ENCODE measurements at places on chromosomes 6 and 20.

DNA sequence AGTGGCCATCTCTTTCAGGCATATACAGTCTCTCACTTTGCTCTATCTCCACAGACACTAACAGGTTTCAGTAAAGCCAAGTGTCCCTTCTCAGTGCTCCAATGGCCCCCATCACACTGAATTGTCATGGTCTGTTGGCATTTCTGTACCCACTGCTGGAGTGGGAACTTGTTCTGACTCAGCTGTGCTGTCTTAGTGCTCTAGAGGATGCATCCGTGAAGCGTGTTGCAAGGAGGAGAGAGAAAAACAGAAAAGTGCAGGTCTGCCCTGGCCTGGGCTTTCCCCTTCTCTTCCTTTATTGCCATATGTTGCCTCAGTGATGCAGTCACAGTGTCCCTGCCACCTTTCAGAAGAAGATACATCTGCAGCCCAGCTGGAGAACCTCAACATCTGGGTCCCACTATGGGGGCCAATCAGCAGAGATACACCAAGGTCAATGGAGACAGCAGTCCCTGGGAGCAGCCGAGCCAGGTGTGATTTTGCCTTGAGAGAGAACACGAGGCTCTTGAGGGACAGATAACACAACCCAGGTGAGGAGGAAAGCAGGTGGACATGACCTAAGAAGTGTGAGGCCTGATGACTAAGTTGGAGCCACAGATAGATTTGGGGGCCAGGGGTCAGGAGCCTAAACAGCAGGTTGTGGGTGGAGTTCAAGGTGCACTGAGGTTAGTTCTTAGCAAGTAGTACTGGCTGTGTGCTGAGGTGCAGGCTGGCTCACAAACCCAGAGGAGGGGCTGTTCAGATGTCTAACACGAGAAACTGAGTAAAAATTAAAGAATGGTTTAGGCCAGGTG lies 5.6 kb upstream of the PLCG1 start:
- peaks cover 5% of the 10 kb centered on the region for H3K4me1 ChIP-seq
- H3K36me3 ChIP-seq = no peaks in the 10 kb centered on the region
- no peak overlapping the region for H3K27ac ChIP-seq

- no peak overlapping the region for H3K4me3 ChIP-seq
- H3K27me3 ChIP-seq = no peaks in the 10 kb centered on the region
Observed at GRCh38 chr6:115969930-115970273, 90.8 kb downstream of the FRK start.

- no peaks in the 10 kb centered on the region for H3K27me3 ChIP-seq
- H3K27ac ChIP-seq = no peak overlapping the region
- no peak overlapping the region for H3K4me3 ChIP-seq
- no peaks in the 10 kb centered on the region for H3K36me3 ChIP-seq
- no peaks in the 10 kb centered on the region for H3K4me1 ChIP-seq
- DNase-seq = no peak
Observed at GRCh38 chr20:63188159-63188442, 27.8 kb downstream of the YTHDF1 start.

DNA sequence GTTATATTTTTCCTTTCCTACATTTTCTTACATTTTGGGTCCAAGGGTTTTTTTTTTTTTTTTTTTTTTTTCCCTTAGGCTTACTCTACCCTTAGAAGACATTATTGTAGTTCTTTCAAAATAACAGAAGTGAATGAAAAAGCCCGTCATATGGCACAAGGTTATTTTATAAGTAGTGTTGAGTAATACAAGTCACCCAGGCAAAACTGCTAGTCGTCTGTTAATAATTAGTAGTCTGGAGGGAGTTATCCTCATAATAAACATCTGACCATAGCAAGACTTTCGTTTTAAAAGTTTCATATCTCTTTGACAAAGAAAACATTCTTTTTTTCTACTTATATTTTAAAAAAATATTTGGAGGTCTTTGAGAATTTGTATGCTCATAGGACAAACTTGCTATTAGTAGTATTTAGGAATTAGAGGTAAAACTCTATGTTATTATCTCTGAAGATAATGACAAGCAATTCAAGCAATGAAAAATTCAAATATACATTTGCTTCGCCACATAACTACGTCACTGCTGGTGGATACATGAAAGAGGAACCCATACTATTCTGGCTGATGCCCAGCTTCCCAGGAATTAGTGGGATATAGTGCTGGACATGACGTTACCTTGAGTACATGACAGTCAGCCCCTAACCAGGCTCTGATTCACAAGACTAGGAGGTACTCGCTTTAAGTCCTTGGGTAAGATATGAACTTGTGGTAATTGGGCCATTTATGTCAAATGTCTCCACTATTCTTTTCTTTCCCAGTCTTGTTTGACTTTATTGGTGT lies 532.8 kb downstream of the GRIK2 start:
- DNase-seq = no peak
- H3K4me3 ChIP-seq = no peak overlapping the region
- H3K36me3 ChIP-seq = no peaks in the 10 kb centered on the region
- no peaks in the 10 kb centered on the region for H3K4me1 ChIP-seq
- H3K27ac ChIP-seq = no peak overlapping the region

GRCh38 chr20:10415013-10415650 lies 18.9 kb downstream of the MKKS start:
- DNase-seq = no peak
- no peak overlapping the region for H3K4me3 ChIP-seq
- H3K27ac ChIP-seq = no peak overlapping the region
- H3K36me3 ChIP-seq = no peaks in the 10 kb centered on the region

- no peaks in the 10 kb centered on the region for H3K27me3 ChIP-seq
- no peak overlapping the region for H3K27ac ChIP-seq
- H3K36me3 ChIP-seq = no peaks in the 10 kb centered on the region
Observed at GRCh38 chr6:48928937-48929336, 534.1 kb downstream of the MMUT start.
